ENCODE measurements at places on chromosomes 2 and 18.

GRCh38 chr2:137173463-137173862, 408.1 kb downstream of the THSD7B start:
- DNase-seq = no peak
- H3K27me3 ChIP-seq = no peaks in the 10 kb centered on the region
- H3K4me1 ChIP-seq = no peaks in the 10 kb centered on the region
- no peak overlapping the region for H3K27ac ChIP-seq
- H3K4me3 ChIP-seq = no peak overlapping the region

- H3K4me3 ChIP-seq = no peak overlapping the region
- peak overlapping the region; percentile 70 for H3K27ac ChIP-seq
- no peak for DNase-seq
- no peaks in the 10 kb centered on the region for H3K36me3 ChIP-seq
- H3K27me3 ChIP-seq = no peaks in the 10 kb centered on the region
- peaks cover 31% of the 10 kb centered on the region for H3K4me1 ChIP-seq
These were observed 124.5 kb downstream of the TMEM131 start for GRCh38 chr2:97871096-97871780.

- H3K4me1 ChIP-seq = peaks cover 2% of the 10 kb centered on the region
- no peak overlapping the region for H3K4me3 ChIP-seq
- H3K27ac ChIP-seq = no peak overlapping the region
- DNase-seq = no peak
These were observed 67.6 kb downstream of the LDAH start for GRCh38 chr2:20755132-20755800.

DNA sequence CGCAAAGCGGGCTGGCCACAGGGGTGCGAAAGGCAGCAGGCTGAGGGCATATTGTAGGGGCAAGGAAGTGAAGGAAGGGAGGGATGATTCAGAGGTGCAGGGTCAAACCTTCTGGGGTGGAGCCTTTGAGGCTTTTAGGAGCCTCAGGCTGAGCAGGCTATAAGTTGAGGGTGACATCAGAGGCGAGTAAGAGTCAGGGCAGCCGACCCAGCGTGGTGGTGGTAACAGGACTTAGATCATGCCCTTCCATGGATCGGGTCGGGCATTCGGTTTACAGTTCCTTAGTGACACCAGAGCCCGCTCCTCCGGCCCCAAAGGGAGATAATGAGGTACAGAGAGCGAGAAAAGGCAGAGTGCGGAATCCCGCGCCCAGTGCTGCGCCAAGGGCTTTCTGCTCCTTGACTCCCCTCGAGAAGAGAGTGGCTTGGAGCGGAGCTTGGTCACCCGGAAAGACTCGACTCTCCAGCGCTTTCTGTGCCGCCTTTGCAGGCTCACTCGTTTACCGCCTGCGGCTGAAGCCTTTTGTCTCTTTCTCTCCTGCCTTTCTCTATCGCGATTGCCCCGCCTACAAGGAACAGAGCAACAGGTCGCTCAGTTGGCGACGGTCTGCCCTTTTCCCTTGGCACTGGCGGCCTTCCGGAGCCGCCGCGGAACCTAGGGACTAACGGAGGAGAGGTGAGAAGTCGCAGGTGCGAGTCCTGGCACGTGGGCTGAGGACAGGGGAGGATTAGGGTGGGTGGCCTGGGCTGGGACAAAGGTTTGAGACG, 720 bp downstream of the LBX2 start:
- H3K36me3 ChIP-seq = peaks cover under 1% of the 10 kb centered on the region
- no peak for DNase-seq
- peaks cover 5% of the 10 kb centered on the region for H3K27me3 ChIP-seq
- H3K27ac ChIP-seq = no peak overlapping the region

DNA sequence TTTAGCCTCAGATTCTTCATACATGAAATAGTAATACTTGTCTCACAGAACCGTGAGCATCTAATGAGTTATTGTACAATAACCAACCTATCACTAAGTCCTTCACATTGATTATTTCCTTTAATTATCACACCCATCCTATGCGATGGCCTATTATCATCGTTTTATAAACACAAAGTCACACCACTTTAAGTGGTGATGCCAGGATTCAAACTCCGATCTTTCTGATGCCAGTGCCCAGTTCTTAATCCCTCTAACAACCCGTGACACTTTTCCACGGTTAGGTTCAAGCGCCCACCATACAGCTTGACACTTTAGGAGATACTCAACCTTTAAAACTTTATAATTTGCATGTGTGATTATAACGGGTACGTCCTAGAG, 523 bp upstream of the ALMS1 start:
- no peaks in the 10 kb centered on the region for H3K4me1 ChIP-seq
- H3K27me3 ChIP-seq = no peaks in the 10 kb centered on the region
- H3K36me3 ChIP-seq = no peaks in the 10 kb centered on the region
- H3K4me3 ChIP-seq = peak overlapping the region; percentile 86
